ENCODE measurements at places on chromosomes 1 and 21.

GRCh38 chr21:41823166-41823565, 56.0 kb downstream of the PRDM15 start:
- no peak for DNase-seq

DNA sequence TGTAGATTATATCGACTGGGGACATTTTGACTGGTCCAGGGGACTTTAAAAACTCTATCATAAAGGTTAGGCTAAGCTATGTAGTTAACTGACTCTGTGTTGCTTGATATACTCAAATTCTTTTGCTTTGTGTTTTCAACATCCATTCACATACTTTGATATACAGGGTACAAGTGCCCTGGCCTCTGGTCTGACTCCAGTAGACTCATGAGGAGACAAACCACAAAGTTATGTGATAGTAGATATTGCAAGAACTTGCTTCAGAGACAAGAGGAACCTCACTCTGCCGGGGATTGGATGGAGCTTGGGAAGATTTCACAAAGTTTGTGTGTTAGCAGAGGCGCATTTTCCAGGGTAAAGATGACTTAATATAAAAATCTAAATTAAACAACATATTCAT, 1.3 kb downstream of the GORAB start:
- DNase-seq: no peak

DNA sequence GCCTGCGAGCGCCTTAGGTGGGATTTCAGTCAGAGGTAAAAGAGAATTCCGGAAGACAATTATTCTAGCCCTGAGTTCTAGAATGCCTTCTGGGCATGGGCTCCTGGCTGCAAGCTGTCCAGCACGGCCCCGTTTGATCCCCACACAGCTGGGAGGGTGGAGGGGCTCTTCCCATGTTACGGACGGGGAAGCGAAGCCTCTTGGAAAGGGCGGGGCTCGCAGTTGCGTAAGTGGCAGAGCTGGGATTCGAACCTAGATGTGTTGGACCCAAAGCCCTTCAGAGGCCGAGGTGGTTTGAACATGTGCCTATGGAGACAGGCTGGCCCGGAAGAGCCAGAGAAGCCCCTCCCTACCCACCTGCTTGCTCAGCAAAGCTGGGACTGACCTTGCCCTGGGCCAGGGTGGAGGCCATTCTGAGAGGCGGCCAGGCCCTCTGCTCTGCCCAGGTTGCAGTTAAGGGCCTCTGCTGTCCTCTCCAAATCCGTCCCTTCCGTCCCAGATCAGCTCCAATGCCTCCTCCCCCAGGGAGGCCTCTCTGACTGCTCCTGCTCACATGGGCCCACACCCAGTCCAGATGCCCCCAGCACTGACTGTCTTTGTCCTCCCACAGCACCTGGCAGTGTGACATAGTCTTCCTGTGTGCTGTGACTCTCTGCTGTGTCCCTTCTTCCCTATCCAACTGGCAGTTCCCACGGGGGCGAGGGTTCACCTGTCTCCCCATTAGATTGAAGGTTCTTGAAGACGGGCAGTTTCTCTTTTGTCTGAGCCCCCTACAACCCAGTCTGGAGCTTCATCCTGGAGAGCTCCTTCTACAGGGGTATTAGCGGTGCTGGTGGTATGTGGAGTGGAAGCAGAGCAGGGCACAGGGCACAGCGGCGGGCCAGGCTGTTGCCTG, 1.2 kb upstream of the HSPB7 start:
- no peak for DNase-seq

- DNase-seq: no peak
Observed at GRCh38 chr21:45499970-45500577, 42.2 kb downstream of the SLC19A1 start.

DNA sequence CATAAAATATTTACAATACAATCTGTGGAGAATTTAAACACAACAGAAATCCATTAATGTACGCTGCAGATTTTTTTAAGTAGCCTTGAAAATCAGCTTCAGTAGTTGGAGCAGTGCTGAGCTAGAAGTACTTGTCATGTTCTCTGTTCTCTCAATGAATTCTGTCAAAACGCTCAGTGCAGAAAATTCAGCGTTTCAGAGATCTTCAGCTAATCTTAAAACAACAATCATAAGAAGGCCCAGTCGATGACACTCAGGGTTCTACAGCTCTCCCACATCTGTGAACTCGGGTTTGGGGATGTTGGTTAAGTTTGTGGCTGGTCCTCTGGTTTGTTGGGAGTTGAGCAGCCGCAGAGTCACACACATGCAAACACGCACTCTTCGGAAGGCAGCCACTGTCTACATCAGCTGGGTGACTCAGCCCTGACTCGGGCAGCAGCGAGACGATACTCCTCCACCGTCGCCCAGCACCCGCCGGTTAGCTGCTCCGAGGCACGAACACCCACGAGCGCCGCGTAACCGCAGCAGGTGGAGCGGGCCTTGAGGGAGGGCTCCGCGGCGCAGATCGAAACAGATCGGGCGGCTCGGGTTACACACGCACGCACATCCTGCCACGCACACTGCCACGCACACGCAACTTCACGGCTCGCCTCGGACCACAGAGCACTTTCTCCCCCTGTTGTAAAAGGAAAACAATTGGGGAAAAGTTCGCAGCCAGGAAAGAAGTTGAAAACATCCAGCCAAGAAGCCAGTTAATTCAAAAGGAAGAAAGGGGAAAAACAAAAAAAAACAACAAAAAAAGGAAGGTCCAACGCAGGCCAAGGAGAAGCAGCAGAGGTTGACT, 161.2 kb downstream of the RUNX1 start:
- peak; percentile 58 for DNase-seq

DNA sequence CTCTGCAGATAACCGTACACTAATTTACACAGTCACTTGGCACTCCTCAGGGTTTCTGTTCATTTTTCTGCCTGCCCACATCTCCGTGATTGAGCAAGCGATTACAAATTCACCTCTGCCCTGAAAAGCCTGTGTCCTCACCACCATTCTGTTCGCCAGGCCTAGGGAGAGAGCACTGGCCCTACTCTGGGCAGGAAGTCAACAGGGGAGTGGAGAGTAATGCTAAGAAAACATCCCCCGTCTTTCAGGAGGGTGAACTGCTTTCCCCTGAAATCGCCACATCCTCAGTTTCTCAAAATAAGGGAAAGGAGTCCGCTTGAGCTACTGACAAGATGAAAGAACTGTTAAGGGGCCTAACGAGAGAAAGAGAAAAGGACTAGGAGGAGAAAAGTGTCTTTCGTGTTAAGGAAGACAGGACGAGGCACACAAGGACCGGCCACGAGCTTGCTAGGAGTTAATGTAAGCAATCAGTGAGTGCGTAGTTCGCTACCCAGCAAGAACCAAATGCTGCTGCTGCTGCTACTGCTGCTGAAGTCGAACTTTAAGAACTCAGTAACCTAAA, 632 bp downstream of the PEX19 start:
- DNase-seq: peak; percentile 52

- no peak for DNase-seq
Observed at GRCh38 chr21:16073586-16073985, 343.8 kb downstream of the USP25 start.

DNA sequence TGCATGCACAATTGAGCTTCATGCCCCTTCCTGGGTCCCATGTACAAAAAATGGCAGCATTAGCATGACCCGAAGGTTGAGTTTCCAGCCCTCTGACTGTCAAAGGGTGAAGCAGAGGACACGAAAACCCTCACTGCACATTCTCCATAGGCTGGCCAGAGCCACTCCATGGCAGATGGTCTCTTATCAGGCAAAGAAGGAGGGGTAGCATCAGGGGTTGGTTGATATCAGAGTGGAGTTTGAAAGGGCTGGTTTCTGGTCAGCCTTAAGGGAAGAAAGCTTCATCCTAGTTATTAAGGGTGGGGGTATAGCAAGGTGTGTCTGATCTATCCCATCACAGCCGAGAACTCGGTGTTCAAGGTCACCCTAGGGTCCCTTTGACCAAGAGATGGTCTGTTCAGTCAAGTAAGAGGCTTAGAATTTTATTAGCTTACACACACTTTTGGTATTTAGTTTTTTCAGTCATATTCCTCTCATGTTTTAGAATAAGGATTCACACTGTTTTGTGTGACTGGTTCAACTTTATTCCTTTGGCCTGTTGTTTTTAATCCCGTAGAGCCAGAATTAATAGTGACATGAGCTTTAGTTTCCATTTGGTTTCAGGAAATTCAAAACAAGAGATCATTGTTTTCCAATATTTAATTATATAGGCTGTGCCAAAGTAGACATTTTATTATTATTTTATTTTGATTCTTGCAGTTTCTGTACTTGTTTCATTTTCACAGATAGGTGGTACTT, 199.9 kb upstream of the FMN2 start:
- peak; percentile 61 for DNase-seq

DNA sequence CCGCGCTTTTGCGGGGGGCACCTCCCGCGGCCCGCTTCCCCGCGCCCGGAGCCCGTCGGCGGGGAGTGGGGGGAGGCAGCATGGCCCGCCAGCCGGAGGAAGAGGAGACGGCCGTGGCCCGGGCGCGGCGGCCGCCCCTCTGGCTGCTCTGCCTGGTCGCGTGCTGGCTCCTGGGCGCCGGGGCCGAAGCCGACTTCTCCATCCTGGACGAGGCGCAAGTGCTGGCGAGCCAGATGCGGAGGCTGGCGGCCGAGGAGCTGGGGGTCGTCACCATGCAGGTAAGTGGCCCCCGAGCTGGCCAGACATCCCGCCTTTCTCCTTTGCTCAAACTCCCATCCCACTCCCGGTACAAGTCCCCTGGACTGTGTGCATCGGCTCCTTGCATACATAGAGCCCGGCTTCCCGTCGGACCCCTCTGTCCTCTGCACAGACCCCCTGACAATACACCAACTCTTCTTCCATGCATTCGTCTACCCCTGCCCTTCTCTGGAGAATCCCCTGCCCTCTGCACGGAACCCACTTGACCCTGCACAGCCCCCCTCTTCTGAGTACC, 812 bp downstream of the CACHD1 start:
- no peak for DNase-seq

DNA sequence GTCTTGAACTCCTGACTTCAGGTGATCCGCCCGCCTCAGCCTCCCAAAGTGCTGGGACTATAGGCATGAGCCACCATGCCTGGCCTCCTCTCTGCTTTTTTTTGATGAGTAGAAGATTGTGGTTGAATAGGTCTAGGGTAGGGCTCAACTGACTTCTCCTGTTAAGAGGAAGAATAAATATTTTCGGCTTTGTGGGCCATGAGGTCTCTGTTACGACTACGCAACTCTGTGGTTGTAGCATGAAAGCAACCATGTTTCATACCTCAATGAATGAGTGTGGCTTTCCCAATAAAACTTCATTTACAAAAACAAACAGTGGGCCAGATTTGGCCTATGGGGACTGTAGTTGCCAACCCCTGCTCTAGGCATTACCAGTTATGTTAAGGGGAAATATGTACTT, 67.8 kb downstream of the NID1 start:
- DNase-seq: no peak

DNA sequence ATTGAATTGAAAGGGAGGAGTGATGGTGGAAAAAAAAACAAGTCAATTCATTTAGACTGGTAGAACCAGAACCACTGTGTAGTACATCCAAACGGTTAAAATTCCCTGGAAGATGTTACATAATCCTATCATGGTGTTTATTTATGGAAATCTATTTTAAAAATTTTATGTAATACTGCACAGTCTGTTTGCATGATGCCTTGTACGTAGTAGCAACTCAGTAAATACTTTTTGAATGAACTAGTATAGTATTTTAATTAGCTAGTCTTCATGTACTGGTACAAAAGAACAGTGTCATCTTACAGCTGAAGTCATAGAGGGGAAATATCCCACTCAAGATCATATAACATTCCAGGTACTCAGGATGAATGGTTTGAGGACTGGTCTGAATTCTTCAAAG, 27.0 kb upstream of the IER5 start:
- no peak for DNase-seq

DNA sequence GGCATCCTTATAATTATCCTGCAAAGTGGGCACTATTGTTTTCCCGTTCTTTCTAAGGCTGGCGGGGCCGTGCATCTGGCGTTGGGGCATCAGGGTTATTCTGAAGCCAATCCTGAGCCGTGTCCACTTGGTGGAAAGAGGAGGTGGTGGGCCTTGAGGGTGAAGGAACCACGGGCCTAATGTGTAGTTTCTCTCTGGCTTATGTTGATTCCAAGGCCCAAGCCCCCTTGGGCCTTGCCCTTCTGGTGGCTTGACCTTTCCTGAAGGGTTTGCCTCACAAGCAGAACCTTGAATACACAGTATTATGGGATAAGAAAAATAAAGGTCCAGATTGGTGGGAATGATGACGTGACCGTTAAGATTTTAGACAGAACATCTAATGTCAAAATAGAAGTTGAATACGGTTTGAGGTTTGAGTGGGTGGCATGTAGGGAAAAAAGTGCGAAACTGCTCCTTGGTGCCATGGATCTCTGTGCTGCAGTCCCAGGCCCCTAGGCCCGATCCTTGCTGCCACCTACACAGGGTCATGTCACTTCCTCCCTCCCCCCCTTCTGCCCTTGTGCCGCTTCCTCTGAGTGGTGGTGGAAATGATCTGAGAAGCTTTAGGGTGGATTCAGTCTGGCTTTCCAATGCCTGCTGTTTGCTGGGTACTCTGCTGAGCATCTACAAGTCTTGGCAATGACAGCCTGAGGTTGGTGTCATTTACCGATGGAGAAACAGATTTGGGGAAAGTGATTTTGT, 90.5 kb downstream of the PRDM2 start:
- no peak for DNase-seq

DNA sequence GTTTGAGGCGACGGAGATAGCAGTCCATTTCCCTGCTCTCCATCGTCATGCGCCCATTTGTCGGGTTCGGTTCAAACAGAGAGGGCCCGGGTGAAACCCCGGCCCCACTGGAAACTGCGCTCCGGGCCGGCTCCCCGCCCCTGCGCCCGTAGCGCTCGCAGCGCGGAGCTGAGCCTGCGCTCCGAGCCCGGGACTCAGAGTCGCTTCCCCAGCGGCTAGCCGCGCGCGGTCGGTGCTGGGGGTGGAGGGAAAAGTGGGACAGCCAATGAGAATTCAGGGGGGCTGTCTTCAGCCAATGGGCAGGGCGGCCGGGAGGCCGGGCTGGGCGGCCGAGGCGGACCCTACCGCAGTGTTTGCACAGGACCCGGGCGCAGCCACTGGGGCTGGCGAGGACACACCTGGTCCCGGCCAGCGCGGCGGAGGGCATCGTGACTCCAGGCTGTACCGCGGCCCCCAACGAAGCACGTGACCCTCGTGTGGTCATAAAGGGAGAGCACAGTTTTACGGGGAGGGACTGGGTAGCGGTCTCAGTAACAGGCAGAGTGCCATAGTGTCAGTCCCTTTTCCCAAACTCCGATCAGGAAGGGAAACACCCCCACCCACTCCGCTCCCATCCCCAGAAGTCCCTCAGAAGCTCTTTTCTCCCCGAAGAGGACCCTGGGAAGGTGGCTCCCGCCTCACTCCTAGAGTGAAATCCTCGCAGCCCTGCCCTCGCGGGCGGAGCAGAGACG, at the start of gene INKA2:
TSS of gene INKA2 (minus strand) at position 202 of the 731 bp plus-strand sequence. CDS start at position 49, 153 bp downstream.
- peak; percentile 87 for DNase-seq

- no peak for DNase-seq
Observed at GRCh38 chr1:19861034-19861433, 21.2 kb upstream of the OTUD3 start.

DNA sequence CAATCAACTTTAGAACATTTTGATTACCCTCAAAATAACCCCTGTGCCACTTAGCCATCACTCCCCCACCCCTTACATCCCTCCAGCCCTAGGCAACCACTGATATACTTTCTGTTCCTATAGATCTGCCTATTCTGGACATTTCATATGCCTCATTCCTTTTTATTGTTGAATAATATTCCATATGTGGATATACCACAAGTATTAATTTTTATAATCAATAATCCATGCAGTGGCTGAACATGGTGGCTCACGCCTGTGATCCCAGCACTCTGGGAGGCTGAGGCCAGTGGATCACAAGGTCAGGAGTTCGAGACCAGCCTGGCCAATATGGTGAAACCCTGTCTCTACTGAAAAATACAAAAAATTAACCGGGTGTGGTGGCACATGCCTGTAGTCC, 20.1 kb upstream of the MED18 start:
- DNase-seq: no peak

- no peak for DNase-seq
Observed at GRCh38 chr1:202623075-202623474, 87.2 kb downstream of the SYT2 start.

Data from liver (tissue), 10 donors.